ENCODE measurements at places on chromosomes 16 and 17.
A peak's percentile ranks its signal among the peaks of the same experiment; 100 is the strongest.

DNA sequence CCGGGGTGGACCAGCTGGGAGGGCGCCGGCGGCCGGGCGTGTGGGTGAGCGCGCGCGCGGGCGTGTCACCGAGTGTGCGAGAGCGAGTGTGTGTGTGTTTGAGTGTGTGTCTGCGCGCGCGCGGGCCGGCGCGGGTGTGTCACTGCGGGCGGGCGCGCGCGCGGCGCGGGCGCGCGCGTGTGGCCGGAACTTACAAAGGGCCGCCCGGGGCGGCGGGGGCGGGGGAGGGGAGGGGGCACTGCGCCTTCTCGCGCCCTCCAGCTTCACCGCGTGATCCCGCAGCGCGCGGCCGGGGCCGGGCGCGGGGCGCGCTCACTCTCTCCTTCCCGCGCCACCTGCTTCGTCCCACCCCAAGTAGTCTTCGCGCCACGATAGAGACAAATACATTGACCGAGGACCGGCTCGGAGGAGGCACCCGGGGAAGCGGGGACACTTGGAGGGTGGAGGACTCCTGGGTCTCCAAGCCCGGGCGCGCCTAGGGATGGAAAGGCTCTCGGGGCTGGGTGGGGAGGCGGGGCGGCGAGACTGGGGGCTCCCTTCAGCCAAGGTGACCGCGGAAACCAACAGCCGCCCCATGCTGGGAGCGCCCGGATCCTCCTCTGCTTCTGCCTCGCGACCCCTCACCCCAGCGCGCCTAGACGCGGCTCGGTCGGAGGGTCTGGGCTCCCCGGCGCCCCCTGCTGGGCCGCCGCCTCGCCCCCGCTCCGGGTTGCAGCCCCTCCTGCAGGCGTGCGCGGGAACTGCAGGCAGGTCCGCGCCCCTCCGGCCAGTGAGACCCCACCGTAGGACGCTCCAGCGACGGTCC, at the start of gene SRCIN1:
SRCIN1 (minus strand) TSS at position 112 of the 805 bp plus-strand sequence. CDS start 247 bp downstream, outside the sequence.
- DNase-seq: peak; percentile 73

DNA sequence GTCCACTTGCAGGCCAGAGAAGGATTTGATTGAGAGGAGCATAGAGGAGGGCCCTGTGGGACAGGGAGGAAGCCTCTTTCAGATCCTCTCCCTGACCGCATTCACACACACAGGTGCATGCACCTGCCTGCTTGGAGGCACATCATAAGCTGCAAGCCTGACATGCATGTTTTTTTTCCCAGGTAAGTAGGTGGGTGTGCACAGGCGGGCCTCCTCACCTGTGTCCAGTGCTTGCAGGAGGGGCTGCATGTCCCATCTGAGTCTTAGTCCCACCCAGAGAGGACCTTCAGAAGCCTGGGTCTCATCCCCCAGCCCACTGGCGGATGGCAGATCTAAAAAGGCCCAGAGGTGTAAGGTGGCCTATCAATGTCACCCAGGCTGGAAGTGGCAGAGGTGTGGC, 130.8 kb downstream of the TMEM132E start:
- no peak for DNase-seq

GRCh38 chr17:82031303-82031884, at the start of gene RAC3:
Gene RAC3, plus strand, starts transcription at chr17:82031678. Its CDS starts 84 bp downstream, at chr17:82031762.
- DNase-seq: peak; percentile 68

- DNase-seq: no peak
These were observed 13.2 kb upstream of the NKD1 start for GRCh38 chr16:50534958-50535357.

- no peak for DNase-seq
These were observed 30.8 kb downstream of the CCDC42 start for GRCh38 chr17:8713878-8714277.

DNA sequence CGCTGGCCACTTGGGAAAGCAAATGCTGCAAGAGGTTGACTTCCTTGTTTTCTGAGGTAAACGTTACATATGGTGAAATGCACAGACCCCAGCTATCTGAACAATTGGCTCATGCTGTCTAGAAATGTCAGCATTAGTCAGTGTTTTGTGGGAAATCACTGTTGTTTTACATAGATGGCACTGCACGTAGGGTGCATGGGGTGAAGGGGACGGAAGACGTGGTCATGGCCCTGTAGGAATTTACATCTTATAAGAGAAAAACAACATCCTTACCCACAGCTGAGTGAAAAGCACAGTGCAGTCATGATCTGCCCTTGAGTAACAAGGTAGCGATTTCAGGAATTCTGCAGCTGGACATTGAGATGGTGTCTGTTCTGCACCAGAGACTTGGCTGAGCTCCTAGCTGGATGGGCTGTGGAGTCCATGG, 15.2 kb downstream of the RPTOR start:
- DNase-seq: no peak

DNA sequence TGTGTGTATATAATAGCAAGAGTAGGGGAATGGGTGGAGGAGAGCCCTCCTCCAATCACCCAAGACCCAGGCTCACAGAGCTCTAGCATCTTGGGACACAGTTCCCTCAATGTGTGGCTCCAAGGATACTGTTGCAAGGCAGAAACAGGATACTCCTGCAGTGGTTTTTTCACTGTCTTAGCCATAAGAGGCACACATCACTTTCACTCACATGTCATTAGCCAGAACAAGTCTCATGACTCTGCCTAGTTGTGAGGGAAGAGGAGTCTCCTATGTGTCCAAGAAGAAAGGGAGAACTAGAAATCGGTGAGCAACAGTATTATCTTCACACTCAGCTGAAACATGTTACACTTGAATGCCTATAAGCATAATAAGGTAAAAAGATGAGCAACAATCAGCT, 11.1 kb upstream of the NUDT7 start:
- DNase-seq: no peak

GRCh38 chr16:89350701-89351380, 133.3 kb downstream of the ZNF778 start:
- DNase-seq: no peak

DNA sequence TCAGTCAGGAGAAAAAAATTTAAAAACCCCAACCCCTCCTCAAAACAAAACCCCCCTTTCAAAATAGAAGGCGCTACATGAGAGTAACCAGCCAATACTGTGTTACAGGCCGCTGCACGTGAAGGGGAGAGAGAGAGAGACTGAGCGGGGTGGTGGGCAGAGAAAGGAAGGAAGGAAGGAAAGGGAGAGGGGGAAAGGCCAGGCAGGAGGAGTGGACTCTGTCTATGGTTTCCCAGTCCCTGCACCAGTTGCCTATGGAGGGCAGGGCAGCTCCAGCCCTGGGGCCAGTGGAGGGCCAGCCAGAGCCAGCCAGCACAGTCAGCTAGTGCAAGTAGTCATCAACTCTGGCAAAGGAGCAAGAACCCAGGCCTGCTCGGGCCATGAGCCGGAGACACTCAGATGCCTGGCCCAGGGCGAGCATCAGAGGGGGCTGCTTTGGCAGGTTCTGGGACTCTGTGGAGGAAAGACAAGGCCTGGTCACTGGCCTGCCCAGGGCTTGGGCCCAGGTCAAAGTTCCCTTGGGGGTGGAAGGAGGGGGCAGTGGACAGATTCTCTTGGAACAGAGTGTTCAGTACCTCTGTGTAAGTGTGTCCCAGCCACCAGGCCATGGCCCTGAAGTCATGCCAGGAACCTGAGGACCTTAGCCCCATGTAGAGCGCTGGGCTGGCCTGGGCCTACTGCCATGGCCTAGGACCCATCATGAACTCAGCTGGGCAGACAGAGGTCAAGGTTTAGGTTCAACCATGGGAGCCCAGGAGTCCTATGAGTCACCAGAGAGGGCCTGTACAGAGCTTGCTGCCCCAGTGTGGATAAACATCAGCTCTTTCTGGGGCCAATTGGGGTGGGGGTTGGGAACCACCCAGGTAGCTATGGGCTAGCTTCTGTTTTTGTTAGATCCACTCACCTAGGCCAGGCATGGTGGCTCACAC, 7.3 kb upstream of the GFOD2 start:
- DNase-seq: no peak

GRCh38 chr16:82655072-82655714, 28.4 kb downstream of the CDH13 start:
- DNase-seq: no peak

- DNase-seq: no peak
These were observed 119.6 kb upstream of the HAS3 start for GRCh38 chr16:68985855-68986254.

DNA sequence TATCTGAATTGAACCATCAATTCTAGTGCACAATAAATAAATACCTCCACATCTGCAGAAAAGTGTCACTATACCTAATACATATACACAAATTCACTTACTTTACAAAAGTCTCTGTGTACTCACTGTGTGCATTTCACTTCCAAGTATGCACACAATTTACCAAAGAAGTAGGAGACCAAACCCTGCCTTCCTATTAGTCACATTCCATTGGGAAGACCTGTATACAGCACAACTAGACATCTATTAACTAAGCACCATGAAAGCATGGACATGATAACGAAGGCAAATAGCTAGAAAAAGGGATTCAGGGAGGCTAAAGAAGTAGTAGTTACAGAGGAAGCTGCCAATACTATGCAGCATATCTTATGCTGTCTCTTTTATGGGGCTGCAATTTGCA, 139.5 kb downstream of the SNX11 start:
- DNase-seq: no peak

DNA sequence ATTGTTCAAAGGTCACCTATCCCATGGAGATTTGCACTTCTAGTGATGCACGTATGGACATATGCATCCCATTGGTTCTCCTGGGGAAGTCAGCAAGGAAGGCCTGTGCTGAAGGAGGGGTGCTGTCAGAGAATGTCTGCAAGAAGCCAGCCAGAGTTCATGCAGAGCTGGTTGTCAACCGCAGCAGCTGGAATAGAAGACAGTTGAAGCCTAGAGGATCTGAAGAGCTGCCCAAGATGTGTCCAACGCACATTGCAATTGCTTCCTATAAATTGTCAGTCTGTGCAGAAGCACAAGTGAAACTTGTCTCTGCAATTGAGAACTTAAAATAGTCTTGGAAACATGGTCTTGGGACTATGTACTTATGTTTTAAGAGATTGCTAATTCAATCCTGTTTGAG, 82.1 kb upstream of the CNTNAP4 start:
- DNase-seq: no peak

- peak; percentile 82 for DNase-seq
These were observed 12.9 kb downstream of the P2RX5 start for GRCh38 chr17:3683054-3683511.

DNA sequence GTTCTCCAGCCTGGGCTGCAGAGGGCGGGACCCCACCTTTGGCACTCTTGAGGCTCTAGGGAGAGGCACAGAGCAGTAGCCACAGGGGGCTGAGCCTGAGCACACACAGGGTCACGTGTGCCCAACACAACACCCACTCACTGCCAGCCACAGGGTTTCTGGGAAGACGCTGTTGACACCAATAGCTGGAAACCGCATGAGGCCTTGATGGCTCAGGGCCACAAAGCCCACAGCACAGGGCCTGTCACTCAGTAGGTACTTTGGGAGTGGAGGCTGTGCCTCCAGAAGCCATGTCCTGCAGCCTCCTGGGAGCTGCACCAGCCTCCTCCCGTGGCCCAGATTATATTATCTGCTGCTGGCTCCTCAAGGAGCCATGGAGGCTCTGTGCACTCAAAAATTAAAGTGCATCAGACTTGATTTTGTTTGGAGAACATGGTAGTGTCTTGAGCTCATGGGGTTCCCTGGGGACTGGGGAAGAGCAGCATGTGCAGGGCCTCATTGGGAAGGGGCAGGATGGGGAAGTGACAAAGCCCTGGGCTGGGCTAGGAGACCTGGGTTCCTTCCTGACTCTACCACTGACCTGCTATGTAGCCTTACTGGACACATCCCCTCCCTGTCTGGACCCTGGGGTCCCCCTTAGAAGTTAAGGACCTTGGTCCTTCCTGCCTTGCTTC, 12.5 kb upstream of the SREBF1 start:
- no peak for DNase-seq

DNA sequence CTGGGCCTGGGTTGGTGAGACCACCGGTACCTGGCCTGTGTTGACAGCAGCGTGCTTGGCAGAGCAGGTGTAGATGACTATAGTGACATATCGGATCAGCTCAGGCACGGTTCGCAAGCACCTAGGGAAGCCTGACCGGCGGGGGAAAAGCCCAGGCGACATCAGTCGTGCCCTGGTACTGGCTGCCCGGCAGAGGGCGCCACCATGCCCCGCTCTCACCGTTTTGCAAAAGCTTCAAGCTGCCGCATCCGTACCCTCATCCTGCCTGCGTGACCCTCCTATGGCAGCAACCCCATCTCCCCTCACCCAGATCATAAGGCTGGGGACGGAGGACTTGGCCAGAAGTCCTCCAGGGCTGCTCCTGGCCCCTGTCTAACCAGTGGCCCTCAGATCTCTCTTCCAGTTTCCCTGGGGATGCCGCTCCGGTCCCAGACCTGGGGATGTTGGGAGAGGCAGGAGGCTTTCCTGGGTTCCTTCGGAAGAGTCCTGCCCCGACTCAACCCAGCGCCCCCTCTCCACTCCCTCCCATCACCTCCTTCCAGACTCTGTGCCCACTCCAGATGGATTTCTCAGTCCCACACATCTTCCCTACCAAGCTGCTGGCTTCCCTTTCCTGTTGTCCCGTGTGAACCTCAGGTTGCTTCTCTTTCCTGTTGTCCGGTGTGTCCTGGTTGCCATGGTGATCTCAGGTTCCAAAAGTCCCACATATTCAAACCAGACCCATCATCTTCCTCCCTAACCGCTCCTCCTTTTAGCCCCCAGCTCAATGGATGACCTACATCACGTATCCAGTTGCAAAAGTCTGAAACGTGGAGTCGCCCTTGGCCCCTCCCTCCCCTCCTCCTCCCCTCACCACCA, 13.7 kb downstream of the ALOX12B start:
- peak; percentile 91 for DNase-seq

DNA sequence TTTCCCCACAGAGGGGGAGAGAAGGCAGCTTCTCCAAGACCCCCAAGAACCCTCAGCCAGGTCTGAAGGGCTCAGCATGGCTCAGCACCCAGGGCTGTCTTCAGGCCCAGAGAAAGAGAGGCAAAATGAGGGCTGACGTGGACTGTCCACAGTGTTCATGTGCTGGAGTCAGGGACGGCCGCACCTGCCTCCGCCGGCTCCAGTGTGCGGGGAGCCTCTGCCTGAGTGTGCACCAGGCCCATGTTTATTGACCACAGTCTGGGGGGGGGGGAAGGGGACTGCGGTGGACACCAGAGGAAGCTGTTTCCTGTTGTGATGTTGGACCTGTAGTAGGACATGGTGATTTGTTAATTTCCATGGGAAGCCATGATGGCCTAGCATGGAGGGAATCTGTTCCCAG, 6.9 kb downstream of the MRM1 start:
- DNase-seq: no peak

GRCh38 chr16:70402916-70403659, 35.8 kb downstream of the ST3GAL2 start:
- no peak for DNase-seq

- no peak for DNase-seq
These were observed at the start of gene LPO for GRCh38 chr17:58238147-58238634. Gene LPO, plus strand, starts transcription at chr17:58238584. Its CDS starts 4,396 bp downstream, at chr17:58242980.

- peak; percentile 84 for DNase-seq
These were observed 6.9 kb downstream of the PHOSPHO1 start for GRCh38 chr17:49223517-49224197.

Measured in GM23338 (cell line).